Esophagus (tissue), 2 donors: ENCODE measurements at places on chromosomes 16 and 17. TPM values are rescaled to one million over a fixed set of nuclear protein-coding genes. Genes with fewer than 3 reads are reported as not detected.

Gene MSI2
- polyA plus RNA-seq: 7.8 TPM

Gene GRIN2C
- 0.10 TPM for polyA plus RNA-seq

Gene TOM1L1
- 11.5 TPM for polyA plus RNA-seq

Gene P2RX1
- 5.9 TPM for polyA plus RNA-seq

Gene B9D1
- 11.5 TPM for polyA plus RNA-seq

Gene TMIGD1
- not detected for polyA plus RNA-seq

Gene CCDC200
- not detected for polyA plus RNA-seq

Gene ZBTB4
- 19.1 TPM for polyA plus RNA-seq
